Osteoblast (primary cell): ENCODE measurements at places on chromosomes 6 and 20. TPM values are rescaled to one million over a fixed set of nuclear protein-coding genes. Genes with fewer than 3 reads are reported as not detected.
A peak's percentile ranks its signal among the peaks of the same experiment; 100 is the strongest.

Gene ARFGEF3
- under 0.01 TPM in 2 replicates for total RNA-seq

Gene OLIG3
- total RNA-seq = not detected in 2 replicates

DNA sequence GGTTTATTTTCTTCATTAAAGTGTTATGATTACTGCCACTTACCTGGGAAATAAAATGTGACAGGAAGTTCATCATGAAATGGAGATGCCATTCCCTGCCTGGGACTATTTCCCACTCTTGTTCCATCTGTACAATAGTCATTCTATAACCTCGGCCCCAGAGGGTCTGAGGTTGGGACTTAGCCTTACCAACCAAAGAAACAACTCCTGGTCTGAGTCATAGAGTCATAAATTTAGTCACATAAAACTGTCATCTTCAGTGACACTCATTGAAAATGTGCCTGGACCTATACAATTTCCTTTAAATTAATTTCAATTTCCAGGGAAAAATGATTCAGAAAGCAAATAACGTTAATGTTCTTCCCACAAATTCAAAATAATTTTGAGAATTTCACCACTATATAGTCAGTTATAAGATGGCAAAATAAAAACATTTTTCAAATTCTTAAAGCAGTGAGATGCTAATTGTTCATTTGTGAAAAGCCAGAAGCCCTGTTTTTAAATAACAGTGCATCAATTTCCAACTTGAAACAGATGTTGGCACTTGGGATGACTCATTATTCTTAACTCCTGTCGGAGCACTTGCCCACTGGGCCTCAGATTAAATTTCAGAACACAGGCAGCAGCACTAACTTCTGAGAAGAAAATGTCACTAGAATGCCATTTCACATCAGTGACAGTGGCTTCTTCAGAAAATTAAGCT, 201.2 kb upstream of the SMLR1 start:
- DNase-seq = peak; percentile 35
- peak overlapping the region; percentile 6 for H3K27ac ChIP-seq
- no peaks in the 10 kb centered on the region for H3K27me3 ChIP-seq
- H3K4me3 ChIP-seq = no peak overlapping the region
- H3K4me1 ChIP-seq = peaks cover 15% of the 10 kb centered on the region
- no peaks in the 10 kb centered on the region for H3K36me3 ChIP-seq

DNA sequence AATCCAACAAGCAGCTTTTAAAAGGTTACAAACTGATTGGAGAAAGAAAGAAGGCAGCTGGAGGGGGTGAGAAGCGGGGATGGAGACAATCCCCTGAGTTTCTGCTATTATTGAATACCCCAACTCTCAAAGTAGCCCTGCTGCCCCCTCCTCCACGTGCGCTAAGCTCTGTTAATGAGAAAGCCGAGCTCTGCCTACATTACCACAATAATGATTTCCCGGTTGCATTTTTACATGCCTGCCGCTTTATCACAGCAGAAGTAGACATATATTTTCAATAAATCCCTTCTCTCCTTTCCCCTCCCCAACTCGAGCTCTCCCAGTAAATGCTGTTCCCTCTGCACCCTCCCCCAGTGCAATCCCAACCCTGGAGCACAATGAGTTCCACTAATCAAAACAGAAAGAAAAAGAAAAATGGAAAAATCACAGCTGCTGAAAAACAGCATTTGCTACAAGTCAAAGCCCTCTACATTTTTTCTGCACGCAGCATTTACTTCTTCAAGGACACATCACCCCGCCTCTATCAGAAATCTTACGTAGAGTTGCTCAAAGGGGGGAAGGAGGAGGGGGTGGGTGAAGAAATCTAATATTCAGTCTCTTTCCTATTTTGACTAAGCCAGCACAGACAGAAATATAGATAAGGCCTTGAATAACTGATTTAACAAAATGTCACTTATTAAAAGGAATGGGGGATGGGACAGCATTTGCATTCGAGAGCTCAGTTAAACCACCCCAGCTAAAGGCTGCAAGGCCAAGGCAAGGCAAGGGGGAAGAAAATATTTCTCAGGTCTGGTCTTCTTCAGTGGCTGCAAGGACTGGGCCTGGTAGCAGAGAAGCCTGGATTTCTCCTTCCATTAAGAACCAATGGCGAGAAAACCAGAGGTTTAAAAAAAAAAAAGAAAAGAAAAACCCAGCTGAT, 10.7 kb downstream of the TRERF1 start:
- peaks cover 3% of the 10 kb centered on the region for H3K36me3 ChIP-seq
- H3K4me1 ChIP-seq = peaks cover 14% of the 10 kb centered on the region
- no peak for DNase-seq

- H3K4me3 ChIP-seq = no peak overlapping the region
- no peak overlapping the region for H3K27ac ChIP-seq
- DNase-seq = no peak
- H3K27me3 ChIP-seq = no peaks in the 10 kb centered on the region
- H3K36me3 ChIP-seq = no peaks in the 10 kb centered on the region
These were observed 8.0 kb downstream of the MAP3K5 start for GRCh38 chr6:136784271-136784664.

DNA sequence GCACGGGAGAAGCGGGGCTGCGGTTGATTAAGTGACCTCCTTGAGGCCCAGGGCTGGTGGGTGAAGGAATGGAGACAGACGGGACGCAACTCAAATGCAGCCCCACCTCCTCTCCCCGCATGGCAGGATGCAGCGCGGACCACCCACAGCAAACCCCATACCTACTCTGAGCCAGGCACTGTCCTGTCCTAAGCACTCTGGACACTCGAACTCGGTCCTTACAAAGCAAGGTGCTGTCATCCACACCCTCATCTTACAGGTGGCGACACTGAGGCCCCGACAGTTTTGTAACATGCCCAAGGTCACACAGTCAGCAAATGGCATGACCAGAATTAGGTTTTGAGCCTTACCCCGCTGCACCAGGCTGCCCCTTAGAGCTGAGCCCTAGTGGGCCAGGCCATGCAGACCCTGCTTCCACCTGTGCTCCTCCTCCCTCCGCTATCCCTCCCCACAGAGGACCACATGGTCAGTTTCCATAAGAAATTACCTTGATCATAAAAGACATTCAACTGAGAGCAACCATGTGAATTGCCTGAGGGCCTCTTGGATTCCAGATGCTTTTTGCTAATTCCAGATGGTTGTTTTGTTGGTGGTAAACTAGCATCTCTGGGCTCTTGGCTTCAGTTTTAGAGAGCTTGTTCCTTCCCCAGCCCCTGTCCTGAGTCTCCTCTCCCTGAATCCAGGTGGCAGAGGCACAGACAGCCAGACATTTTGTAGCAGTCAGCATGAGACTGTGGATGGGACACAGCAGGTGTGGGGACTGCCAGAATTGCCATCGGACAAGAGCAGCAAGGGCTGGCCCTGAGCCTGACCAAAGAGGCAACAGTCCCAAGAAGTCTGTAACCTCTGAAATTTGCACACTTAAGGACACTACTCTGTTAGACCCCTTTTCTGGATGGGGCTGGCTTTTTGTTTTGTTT, 171.9 kb upstream of the PMEPA1 start:
- no peak for DNase-seq
- no peak overlapping the region for H3K27ac ChIP-seq
- H3K36me3 ChIP-seq = no peaks in the 10 kb centered on the region
- peaks cover 12% of the 10 kb centered on the region for H3K4me1 ChIP-seq
- H3K27me3 ChIP-seq = peaks cover 35% of the 10 kb centered on the region
- H3K4me3 ChIP-seq = no peak overlapping the region

GRCh38 chr6:31723980-31724691, 963 bp downstream of the MPIG6B start:
- H3K4me3 ChIP-seq = no peak overlapping the region
- H3K36me3 ChIP-seq = peaks cover 18% of the 10 kb centered on the region
- no peak overlapping the region for H3K27ac ChIP-seq
- H3K4me1 ChIP-seq = peaks cover 9% of the 10 kb centered on the region
- peak; percentile 52 for DNase-seq
- H3K27me3 ChIP-seq = no peaks in the 10 kb centered on the region

DNA sequence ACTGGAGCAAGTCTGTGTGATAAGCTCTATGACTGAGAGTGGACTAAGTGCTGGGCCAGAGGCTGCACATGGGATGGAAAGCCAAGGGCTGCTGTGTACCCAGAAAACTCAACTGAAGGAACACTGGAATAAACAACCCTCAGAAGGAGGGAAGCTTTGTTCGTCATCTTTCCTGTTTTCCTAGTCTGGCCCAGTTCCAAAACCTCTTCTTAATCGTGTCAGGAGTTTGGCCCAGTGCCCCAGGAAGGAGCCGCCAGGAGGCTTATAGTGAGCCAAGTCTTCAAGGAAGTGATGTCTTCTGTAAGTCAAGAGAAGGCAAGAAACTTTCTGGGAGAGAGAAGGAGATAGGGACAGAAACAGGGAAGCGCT, 23.3 kb upstream of the TOP1 start:
- DNase-seq = peak; percentile 92
- H3K27me3 ChIP-seq = no peaks in the 10 kb centered on the region
- H3K27ac ChIP-seq = peak overlapping the region; percentile 97
- peaks cover 60% of the 10 kb centered on the region for H3K4me1 ChIP-seq

Gene VIP
- total RNA-seq = not detected in 2 replicates

- DNase-seq = peak; percentile 80
- H3K27ac ChIP-seq = no peak overlapping the region
- H3K4me3 ChIP-seq = no peak overlapping the region
- H3K27me3 ChIP-seq = no peaks in the 10 kb centered on the region
- peaks cover 9% of the 10 kb centered on the region for H3K4me1 ChIP-seq
These were observed 37.1 kb downstream of the CD109 start for GRCh38 chr6:73732845-73733675.

DNA sequence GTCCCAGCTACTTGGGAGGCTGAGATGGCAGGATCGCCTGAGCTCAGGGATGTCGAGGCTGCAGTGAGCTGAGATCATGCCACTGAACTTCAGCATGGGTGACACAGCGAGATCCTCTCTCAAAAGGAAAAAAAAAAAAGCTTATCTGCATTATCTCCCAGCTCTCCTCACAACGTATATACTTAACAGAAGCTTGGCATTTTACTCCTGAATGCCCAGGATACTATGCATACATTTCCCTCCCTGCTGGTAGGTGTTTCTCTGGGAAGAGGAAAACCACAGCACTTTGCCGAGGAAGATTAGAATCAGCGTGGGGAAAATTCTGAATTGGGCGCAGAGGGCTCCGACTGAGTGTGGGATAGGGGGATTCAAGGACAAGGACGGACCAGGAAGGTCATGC, 800.6 kb downstream of the DHX35 start:
- no peak for DNase-seq
- H3K36me3 ChIP-seq = no peaks in the 10 kb centered on the region
- H3K27me3 ChIP-seq = no peaks in the 10 kb centered on the region
- H3K4me3 ChIP-seq = no peak overlapping the region
- H3K27ac ChIP-seq = no peak overlapping the region
- no peaks in the 10 kb centered on the region for H3K4me1 ChIP-seq

Gene RPP40
- total RNA-seq = 8.0 and 8.3 TPM in 2 replicates

Gene APCDD1L
- 16.3 and 16.5 TPM in 2 replicates for total RNA-seq
